ENCODE measurements at places on chromosomes 7 and 10. TPM values are rescaled to one million over a fixed set of nuclear protein-coding genes. Genes with fewer than 3 reads are reported as not detected.

Gene NPFFR1
- not detected for total RNA-seq

Gene LFNG
- 19.4 TPM for total RNA-seq

Gene GPER1
- total RNA-seq, result 1.2 TPM

Gene ITPRID1
- total RNA-seq, result not detected

Gene AKAP9
- 20.0 TPM for total RNA-seq

Gene DTX2
- total RNA-seq, result 33.9 TPM

Gene SPDYE2B
- not detected for total RNA-seq

Gene SLC26A4
- total RNA-seq, result 0.10 TPM

Gene SERPINE1
- 1,778 TPM for total RNA-seq

Gene HOXA7
- total RNA-seq, result 5.2 TPM

Gene ASZ1
- total RNA-seq, result not detected

Gene AKR1C1
- total RNA-seq, result 601 TPM

Gene PLEKHS1
- total RNA-seq, result 0.07 TPM

Gene CYP3A4
- not detected for total RNA-seq

Gene SEM1
- total RNA-seq, result 573 TPM

Gene GIMAP4
- total RNA-seq, result not detected

Gene FKBP6
- not detected for total RNA-seq

Gene ACTL6B
- total RNA-seq, result not detected

Gene PIP4K2A
- total RNA-seq, result 18.7 TPM

Gene TSPAN15
- 103 TPM for total RNA-seq

Gene FAM170B
- not detected for total RNA-seq

Gene NPY
- not detected for total RNA-seq

Gene DRGX
- 0.08 TPM for total RNA-seq

Gene VWA2
- 0.05 TPM for total RNA-seq

Gene CREB5
- total RNA-seq, result 4.7 TPM

Gene UPK3B
- 17.9 TPM for total RNA-seq

Gene GTF2I
- 98.5 TPM for total RNA-seq

Gene NUDT1
- total RNA-seq, result 100 TPM

Gene SH3PXD2A
- total RNA-seq, result 1.1 TPM

Gene GRID2IP
- total RNA-seq, result not detected

Gene EFCAB10
- total RNA-seq, result 3.3 TPM

Gene C10orf105
- total RNA-seq, result not detected

Gene ANKRD61
- total RNA-seq, result 0.84 TPM

Gene SPDYE5
- not detected for total RNA-seq

Gene SEMA4G
- total RNA-seq, result 8.4 TPM

Gene LRIT1
- total RNA-seq, result not detected

Gene AKR1C8
- total RNA-seq, result not detected

Gene KLF6
- 137 TPM for total RNA-seq

Gene GDF2
- total RNA-seq, result not detected

Gene LIPM
- not detected for total RNA-seq

Gene TOMM7
- 454 TPM for total RNA-seq

Gene CHN2
- total RNA-seq, result 0.38 TPM

Gene FGFR2
- 0.43 TPM for total RNA-seq

Gene OR2A1
- not detected for total RNA-seq

Gene MMD2
- not detected for total RNA-seq

Gene FAM25A
- 0.52 TPM for total RNA-seq

Gene TACC2
- 74.1 TPM for total RNA-seq

Gene ANXA8L1
- 127 TPM for total RNA-seq

Gene FEZF1
- not detected for total RNA-seq

Gene PNLIPRP3
- total RNA-seq, result not detected

Gene PRKCQ
- total RNA-seq, result 4.3 TPM

Gene EPO
- not detected for total RNA-seq

Measured in A549 treated with Hydrocortisone at 1 μM for 4 hours (cell line).